ENCODE measurements at places on chromosomes 2 and 18.

DNA sequence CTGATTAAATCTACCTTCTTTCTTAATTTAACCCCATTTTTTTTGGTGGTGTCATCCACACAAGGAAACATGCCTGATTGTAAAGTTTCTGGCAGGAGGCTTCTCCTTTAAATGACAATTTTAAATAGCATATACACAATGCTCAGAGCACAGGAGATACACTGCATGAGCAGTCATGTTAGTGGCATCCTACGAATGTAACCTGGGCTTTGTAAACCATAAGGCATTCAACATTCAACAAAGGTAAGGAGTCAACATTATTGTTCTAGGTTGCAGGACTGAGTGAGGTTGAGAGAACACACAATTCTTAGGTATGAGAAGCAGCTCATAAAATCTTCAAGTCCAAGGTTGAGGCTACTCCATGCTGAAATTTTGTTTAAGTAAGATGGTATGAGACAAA lies 266.6 kb upstream of the SIX2 start:
- DNase-seq = no peak

DNA sequence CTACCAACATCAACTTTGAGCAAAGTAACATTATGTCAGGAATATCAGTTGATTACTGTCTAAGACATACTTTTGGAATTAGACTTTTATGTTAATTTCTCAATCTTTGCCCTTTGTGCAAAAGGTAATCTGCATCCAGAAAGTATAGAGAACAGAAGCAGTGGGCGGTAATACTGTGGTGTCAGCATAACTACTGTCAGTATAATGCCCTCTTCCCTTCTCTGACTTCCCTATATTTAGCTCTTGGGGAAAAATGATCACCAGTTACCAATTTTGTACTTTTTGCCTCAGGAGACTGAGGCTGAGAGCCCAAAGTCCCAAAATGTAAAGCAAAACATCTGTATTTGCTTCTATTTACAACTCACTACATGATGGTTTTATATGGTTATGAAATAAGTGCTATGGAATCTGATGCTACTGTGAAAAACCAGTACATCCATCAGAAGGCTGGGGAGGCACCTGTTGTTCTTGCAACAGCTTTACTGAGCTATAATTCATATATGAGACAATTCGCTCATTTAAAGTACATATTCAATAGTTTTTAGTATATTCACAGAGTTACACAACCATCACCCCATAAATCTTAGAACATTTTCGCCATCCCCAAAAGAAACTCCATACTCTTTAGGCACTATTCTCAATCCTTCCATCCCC lies 51.3 kb upstream of the CD302 start:
- no peak for DNase-seq

DNA sequence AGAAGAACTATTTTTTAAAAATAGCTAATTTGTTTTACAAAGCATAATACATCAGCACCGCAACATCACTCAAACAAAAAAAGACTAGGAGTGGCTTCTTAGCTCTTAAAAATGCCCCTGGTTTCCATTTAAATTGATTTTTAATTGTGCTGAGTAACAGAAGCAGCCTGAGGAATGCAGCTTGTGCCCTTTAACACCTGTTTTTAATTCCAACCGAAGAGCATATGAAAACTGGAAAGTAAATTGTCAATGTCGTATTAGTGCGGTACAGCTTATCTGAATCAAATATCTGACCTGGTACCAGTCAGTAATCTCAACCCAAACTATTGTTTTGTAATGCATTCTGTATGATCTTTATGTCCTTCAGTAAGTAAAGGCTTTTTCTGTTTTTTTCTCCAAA lies 13.2 kb upstream of the CD302 start:
- no peak for DNase-seq

DNA sequence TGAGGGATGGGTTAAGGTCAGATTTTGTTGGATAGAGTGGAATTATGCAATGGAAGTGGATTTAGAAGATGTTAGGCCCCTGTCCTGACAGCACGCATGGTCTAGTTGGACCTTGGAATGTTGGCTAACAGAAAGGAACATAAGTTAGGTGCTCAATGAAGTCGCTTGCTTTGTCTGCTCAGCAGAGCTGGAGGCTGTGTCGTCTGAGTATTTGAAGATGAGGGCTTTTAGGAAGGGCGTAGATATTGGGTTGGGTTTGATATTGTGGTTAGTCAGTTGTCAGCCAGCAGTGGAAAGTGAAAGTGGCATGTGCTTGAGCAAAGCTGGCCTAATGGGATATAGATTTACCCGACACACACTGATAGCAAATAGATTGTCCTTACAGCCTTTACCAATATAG lies 239.3 kb downstream of the PRKCE start:
- no peak for DNase-seq

DNA sequence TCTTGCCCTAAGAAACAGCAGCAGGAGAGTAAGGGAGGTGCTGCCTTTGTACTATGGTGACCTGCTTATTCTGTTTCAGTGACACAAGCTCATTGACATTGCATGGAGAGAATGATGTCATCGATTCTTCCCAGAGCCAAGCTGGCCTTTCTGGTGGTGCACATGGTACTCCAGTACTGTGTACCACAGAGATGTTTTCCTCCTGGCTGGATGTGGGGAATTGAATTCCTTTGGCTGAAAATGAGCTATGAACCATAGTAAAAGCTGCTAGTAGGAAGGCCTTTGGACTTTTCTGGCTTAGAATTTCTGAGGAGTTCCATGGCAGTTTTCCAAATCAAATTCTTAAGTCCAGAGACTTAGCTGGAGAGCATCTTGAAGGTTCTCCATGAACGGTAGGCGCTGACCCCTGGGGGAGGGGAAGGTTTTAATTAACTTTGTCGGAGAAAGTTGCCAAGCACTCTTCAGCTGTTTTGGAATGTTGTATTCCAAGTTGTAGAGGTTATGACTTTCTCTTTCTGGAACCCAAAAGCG lies 17.1 kb upstream of the B3GNT2 start:
- no peak for DNase-seq

- DNase-seq = no peak
Measured at GRCh38 chr2:65185012-65185411, 42.6 kb upstream of the ACTR2 start.

GRCh38 chr2:21683838-21684237 lies 560.1 kb downstream of the TDRD15 start:
- DNase-seq = no peak

DNA sequence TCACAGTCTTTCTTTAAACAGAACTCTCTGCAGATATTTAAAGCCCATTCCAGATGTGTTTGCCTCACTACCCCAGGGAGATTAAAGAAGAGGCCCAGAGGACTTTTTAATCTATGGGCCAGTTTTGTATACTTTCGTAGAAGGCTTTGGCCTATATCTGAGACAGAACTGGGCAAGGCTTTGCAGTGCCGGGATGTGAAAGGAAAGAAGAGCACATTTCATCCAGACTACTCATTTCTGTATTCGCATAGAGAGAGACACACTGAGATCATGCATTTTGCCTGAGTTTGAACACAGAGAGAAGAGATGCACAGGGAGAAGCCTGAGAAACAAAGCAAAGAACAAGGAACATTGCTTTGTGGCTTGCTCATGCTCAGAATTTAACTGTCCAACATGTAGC lies 54.9 kb upstream of the SLC5A7 start:
- no peak for DNase-seq

DNA sequence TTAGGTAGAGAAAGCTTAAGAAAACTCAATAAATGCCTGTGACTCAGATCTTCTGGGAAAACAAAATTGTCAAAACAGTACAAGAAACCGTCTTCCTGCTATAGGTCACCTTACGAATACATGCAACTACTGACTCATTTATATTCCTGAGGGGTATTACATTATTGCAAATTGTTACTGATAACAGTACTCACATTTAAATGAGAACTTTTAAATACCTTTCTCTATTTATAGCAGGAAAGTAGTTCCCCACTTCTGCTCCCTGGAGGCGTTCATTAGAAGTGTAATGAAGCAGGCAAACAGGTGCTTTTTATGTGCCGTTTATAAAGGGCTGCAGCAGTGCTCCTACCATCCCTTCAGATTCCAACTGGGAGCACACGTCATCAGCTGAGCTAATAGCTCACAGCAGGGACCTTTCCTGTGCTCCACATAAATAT lies 65.1 kb upstream of the RPRM start:
- DNase-seq = no peak

GRCh38 chr2:170943041-170943440 lies 14.0 kb downstream of the GORASP2 start:
- DNase-seq = no peak

GRCh38 chr2:170156592-170156991 lies 21.4 kb upstream of the MYO3B start:
- no peak for DNase-seq

DNA sequence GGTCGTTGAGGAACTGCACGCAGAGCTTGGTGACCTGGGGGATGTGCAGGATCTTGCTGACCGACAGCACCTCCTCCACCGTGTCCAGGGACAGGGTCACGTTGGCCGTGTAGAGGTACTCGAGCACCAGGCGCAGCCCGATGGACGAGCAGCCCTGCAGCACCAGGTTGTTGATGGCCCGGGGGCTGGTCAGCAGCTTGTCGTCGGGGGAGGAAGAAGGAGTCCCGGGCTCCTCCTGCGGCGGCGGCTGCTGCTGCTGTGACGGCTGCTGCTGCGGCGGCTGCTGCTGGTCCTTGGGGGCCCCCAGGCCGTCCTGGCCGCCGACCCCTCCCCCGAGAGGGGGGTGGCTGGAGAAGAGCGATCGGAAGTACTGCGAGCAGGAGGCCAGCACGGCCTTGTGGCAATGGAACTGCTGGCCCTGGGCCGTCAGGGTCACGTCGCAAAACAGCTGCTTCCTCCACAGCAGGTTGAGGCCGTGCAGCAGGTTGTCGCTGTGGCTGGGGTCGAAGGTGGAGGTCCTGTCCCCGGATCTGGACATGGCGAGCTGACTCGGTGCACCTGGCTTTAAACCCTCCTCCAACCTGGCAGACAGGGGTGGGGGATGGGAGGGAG lies 2.7 kb downstream of the KLHL14 start:
- DNase-seq = no peak

DNA sequence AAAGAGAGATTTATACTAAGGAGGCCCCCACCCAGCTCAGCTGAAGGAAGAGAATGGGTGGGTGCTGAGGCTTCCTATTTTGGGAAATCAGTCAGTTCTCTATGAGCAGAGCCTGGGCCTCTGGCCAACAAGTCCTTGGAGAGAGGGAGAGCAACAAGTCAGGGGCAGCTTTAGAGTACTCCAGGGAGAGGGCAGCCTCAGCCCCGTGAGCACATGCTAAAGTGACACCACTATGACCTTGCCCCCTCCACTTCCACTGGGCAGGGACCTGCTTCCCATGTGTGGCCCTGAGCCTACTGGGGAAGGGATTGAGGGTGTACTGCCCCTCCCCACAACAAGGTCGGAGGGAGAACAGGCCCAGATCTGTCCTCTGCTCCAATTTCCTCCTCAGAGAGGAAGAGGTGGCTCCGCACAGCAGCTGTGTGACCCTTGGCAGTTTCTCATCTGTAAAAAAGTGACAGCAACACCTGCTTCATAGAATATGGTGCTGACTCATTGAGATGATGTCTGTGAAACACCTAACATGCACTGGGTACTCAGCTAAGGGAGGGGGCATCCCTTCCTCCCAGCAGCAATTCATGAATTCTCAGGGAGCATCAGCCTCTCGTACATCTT lies 72.9 kb downstream of the CLHC1 start:
- peak; percentile 12 for DNase-seq

Data from DMS 273 treated with DMSO at 0.1 percent for 48 hours (cell line).